Lung microvascular endothelial cell (primary cell): ENCODE measurements at places on chromosomes 6 and 20.

DNA sequence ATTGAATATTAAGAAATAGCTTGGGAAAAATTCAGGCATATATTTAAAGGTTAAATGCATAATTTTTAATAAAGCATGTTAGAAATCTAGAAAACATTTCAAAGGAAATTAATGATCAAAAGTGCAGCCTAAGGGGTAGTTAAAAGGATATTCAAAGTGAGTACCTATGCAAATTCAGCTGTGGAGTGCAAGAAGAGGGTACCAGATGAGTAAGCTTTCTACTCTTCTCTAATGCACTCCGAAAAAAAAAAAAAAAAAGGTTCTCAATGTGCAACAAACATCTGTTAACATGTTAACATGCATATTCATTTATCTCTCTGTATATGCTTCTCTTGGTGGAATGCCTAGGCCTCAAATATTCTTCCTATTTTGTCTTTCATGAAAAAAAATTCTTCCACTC lies 32.0 kb upstream of the KATNA1 start:
- no peak for DNase-seq

DNA sequence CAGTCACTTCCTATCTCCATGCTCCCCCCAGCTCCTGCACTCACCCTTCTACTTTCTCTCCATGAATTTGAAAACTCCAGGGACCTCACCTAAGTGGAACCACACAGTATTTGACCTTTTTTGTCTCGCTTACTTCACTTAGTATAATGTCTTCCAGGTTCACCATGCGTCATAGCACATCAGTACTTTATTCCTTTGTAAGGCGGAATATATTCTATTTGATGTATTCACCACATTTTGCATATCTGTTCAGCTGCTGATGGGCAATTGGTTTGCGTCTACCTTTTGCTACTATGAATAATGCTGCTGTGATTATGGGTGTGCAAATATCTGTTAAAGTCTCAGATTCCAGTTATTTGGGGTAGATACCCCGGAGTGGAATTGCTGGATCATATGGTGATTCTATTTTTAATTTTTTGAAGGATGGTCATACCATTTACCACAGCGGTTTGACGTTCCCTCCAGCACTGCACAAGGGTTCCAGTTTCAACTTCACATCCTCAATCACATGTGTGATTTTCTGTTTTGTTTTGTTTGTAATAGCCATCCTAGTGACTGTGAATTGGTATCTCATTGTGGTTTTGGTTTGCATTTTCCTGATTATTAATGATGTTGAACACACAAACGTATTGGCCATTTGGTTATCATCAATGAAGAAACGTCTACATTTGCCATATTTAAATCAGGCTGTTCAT lies 20.3 kb upstream of the SYNDIG1 start:
- DNase-seq, result no peak

GRCh38 chr6:167684276-167685104 lies 142.2 kb upstream of the AFDN start:
- DNase-seq, result peak; percentile 74

- DNase-seq, result no peak
These were observed 34.6 kb downstream of the STK35 start for GRCh38 chr20:2136275-2136674.

- DNase-seq, result no peak
These were observed 4.9 kb upstream of the GRM4 start for GRCh38 chr6:34150766-34151165.
